Mucosa of descending colon (tissue), 3 donors: ENCODE measurements at places on chromosomes 2 and 18. TPM values are rescaled to one million over a fixed set of nuclear protein-coding genes. Genes with fewer than 3 reads are reported as not detected.

- DNase-seq, result peak; percentile 60
These were observed 17.8 kb downstream of the PDCL3 start for GRCh38 chr2:100580367-100581276.

DNA sequence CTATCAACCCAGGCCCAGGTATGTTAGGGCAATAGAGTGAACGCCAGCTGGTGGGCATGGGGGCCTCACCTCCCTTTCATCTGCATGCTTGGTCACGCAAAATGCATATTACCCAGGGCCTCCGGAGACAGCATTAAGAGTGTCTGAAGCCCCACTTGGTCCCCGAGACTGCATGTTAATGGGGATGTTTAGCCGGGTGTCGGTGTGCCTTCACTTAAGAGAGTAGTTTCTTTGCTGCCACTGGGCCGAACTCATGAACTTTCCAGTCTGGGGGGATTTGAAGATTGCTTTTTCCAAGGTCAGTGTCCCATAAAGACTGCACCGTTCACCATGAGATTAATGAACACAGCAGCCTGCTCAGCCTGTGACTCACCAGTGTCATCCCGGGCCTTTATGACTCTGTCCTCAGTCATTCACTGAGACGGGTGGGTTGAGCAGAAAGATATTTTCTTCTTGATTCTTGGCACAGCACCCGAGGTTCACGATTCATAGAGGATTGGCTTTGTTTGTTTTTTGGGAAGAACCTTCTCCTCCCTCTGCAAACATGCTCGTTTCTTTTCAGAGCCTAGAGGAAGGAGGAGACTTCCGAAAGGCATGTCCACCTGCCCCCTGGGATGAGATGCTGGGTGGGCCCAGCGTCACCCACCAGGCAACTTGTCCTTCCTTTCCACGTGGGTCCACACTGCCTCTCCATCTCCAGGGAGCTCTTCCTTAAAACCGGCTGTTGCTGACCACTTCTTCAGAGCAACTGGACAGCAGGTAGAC is 199.1 kb downstream of the GLI2 start:
- peak; percentile 42 for DNase-seq

DNA sequence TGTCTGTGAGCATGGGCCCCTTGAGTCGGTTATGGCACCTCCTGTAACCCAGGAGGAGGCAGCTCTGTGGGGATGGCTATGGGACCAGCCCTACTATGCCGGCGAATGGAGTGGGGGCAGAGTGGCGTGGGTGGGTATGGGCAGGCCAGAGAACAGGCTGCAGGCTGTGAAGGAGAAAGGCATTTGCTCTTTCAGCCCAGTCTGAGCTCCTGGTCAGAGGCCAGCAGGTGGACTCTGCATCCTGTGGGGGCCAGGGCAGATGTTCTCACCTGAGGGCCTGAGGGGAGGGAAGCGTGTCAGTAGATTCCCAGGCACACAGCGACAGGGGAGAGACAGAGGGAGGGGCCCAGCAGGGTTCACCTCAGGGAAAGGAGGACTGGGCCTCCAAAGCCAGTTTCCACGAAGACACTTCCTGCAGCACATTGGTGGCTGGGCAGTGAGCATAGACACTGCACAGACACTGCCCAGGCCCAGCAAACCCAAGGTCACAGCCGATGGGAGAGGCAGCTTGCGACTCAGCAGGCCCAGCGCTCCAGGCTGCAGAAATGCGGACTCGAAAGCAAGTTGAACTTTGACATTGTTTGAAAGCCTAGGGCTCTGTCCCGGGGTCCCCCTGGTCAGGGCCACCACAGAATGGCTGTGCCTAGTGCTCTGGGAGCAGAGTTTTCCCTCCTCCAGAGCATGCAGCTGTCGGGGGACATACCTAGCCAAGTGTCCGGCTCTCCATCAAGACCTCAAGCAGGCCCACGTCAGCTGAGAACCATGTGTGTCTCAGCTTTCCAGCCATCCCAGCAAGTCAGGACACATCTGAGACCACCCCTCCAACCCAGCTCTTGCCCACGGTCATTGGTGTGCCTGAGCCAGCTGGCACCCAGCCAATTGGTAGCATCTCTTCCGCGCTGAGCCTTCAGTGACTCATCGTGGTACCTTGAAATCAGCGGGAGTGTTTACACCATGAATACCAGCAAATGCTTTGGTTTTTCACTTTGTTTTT is 53.8 kb downstream of the TGOLN2 start:
- no peak for DNase-seq

DNA sequence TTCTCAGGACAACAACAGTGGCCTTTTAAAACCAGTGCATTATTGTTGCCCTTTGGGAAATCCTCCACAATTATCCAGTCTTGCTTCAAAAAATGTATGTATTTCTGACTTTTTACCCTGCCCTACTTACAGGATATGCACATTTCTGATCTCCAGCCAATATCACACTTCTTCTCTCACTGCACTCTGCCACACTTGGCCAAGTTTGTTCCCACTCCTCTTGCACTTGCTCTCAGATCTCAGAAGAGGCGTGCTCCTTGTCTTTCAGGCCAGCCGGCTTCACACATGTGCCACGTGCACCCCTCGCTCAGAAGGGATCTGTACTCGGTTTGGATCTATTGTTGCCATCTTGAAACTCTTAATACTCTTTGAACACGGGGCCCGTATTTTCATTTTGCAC is 15.4 kb downstream of the CLUL1 start:
- DNase-seq, result no peak

DNA sequence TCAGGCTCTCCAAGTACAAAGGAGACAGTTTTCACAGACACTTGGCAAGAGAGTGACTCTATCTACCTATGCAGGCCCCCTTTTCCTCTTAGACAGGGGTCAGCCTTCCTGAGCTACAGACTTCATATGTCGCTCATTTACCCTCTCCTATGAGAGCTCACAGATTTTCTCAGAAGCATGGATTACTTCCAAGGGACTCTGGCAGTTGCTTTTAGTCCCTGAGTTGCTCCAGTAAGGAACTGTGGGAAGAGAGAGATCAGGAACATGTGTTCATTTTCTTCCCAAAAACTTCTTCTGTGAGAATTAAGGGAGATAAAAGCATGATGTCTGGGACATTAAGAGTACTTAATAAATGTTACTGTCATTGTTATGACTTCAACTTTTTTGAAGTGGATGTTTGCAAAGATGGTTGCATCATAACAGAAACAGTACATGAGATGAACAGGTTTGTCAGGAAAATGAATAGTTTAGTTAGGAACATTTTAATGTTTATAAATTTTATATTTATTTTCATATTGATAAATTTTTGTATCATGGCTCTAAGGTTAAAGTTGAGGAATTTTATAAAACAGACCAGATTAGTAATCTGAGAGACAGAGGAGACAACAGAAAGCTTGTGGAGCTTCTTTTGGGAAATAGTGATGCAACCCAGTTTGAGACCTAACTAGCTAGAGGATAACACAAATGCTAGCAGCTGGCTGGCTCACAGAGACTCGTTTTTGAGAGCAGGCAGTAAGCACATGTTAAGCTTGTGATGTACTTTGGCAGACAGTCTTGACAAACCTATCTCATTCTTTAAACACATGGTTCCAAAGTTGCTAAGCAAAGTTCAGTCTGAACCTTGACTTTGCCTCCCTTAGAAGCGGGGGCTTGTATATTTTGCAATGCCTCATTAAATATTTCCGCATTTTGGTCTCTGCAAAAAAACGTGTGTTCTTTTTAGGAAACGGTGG is 21.7 kb upstream of the UGP2 start:
- DNase-seq, result no peak

The NR4A2 gene
- total RNA-seq, result 3.0 TPM

The TUBB8B gene
- 1.2 TPM for total RNA-seq
